ENCODE measurements at places on chromosomes 7 and 10.

- DNase-seq: no peak
These were observed 43.2 kb downstream of the CCNY start for GRCh38 chr10:35379226-35380137.

DNA sequence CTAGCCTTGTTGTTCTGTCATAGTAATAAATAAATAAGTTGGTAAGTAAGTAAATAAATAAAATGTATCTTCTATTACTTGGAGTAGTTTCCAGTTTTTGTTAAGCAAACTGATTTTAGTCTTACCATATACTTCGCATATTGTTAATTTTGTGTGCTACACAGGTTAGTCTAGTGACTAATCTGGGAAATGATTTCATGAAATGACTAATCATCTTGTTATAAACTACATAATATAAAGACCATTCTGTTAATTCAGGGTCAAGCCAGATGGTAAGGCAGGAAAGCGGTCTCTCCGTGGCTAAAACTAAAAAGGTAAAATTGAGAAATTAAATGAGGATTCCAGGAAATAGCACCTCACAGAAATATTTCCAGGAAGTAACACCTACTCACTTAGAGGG lies 58.5 kb upstream of the FOXP2 start:
- no peak for DNase-seq

GRCh38 chr7:73851410-73852338 lies 9.3 kb upstream of the TMEM270 start:
- no peak for DNase-seq

DNA sequence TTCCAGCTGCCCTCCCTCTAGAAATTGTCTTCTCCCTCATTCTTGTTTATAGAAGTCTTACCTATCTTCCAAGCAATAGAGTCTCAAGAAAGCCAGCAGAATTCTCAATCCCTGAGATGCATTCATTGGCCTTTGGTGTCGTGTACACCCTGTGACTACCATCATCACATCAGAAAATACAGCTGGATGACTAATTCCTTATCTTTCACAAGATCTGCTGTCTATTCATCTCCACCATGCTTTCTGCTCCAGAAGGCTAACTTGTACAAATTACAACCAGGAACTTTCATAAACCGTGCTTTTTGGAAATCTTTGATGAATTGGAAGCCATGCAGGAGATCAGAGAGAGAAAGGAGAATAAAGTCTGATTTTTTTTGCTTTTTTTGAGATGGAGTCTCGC lies 1062.9 kb upstream of the GHITM start:
- no peak for DNase-seq

GRCh38 chr7:55477781-55478374 lies 94.4 kb downstream of the VOPP1 start:
- DNase-seq: no peak

DNA sequence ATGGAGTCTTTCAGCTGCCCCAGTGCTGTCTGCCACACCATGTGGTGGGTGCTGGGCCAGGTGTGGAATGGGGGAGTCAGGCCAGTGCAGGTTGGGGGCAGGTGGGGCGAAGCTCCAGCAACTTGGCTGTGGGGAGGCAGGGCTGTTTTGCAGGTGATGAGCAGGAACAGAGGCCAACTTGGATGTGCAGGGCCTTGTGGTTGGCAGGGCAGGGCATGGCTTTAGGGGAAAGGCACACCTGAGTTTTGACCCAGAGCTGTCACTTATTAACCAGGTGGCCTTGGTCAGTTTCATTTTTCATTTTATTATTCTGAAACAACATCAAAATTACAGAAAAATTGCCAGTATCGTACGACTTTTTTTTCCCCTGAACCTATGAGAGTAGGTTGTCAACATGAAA lies 1.1 kb upstream of the SFTPA2 start:
- no peak for DNase-seq

DNA sequence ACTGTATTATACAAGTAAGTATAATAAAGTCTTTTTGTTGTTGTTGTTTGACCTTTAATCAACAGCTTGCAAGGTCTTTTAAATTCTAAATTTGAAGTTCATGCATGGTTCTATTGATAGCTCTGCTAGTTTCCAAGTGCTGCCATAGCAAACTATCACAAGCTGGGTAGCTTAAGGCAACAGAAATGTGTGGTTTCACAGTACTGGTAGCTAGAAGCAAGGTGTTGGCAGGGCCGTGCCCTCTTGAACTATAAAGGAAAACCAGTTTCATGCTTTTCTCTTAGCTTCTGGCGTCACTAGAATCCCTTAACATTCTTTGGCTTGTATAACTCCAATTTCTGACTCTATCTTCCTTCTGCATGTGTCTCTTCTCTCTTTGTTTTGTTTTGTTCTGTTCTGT lies 1021.9 kb upstream of the AUTS2 start:
- DNase-seq: no peak

DNA sequence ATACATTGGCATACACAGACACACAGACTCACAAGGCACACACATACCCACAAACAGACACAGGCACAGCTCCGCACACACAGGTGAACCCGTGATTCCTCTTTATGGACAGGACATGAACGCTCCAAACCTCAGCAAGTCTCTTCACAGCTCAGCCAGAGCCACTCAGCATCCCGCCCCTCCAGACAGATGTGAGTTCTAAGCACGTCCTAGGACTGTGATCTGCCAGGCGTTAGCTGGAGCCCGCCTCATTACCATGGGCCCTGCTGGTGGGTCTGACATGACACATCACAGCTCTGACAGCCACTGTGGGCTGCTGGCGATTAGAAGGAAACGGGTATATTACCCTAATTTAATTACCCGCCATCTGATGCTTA lies 176.7 kb upstream of the PPP2R2D start:
- peak; percentile 13 for DNase-seq

- no peak for DNase-seq
These were observed 47.7 kb downstream of the CLEC2L start for GRCh38 chr7:139571190-139571589.

GRCh38 chr7:152947686-152948085 lies 188.1 kb downstream of the ACTR3B start:
- DNase-seq: no peak

- no peak for DNase-seq
These were observed 33.8 kb upstream of the FZD8 start for GRCh38 chr10:35675846-35676245.

DNA sequence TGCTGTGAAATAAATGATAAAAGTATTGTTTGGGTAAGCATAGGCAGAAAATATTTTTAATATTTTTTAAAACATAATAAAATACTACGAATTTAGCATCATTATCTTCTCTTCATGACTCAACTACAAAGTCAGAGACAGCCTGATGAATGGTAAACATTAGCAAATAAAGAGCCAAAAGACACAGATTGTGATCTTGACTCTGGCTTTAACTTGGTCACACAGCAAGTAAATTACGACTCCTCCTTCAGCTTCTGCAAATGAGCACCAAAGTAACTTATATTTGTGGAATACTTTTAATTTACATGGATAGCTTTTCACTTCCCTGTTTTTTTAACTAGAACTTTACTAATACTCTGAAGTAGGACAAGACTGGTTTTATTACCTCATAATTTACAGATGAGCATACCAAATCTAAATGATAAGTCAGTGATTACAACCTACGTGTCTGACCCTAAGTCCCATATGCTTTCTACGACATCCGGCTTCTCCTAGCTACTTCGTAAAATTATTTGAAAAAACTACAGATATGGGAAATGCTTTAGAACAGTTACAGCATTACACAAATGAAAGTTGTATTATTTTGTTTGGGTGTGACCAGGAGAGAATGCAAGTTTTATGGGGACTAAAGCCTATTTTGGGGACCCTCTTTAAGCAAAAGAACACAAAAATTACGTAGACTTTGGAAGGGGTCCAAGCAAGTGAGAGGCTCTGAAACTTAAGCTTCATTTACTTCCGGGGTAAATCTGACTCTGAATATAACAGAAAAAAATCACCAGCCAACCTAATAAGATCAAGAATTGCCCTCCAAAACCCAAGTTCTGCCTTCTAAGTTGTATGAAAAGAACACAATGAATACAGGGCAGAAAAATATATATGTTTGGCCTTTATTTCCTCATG lies 133.8 kb downstream of the CPEB3 start:
- no peak for DNase-seq

DNA sequence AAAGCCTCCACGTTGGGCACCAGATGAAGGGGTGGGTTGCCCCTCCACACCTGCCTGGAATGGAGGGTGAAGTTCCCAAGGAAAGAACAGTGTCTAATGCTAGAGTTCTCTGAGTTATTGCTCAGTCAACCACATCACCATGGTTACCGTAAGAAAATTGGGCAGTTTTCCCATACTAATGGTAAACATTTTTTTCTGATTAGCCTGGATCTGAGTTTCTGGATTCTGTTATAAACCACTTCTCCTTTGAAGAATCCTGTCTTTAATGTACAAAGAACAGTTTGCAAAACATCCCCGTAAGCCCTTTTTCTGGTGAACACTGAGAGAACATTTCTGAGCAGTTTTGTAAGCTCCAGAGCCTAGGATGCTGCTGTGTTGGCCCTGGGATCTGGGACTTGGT lies 45.5 kb downstream of the ABCC2 start:
- DNase-seq: no peak

GRCh38 chr7:114180556-114181266 lies 233.9 kb upstream of the FOXP2 start:
- no peak for DNase-seq

- DNase-seq: peak; percentile 19
These were observed 32.6 kb downstream of the CDH23 start for GRCh38 chr10:71429304-71429703.

GRCh38 chr10:49668684-49669083 lies 10.8 kb upstream of the C10orf53 start:
- DNase-seq: no peak

- DNase-seq: peak; percentile 84
These were observed 531 bp downstream of the IKZF1 start for GRCh38 chr7:50304911-50305582.

DNA sequence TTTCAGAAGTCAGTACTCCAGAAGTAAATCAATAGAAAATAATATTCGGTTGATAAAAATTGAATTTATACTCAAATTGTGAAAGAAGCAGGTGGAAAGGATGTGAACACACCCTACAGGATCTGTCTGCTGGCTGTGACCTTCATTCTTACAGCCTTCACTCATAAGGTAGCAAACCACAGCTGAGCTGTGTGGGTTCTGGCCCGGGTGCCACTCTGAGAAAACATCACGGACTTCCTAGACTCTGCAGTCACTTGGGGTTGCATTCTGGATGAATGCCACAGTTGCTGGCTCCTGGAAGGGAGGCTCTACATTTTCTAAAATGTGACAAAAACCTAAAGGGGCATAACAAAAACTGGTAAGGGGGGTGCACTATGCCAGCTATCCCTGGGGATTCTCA lies 36.0 kb upstream of the ABLIM1 start:
- DNase-seq: no peak

DNA sequence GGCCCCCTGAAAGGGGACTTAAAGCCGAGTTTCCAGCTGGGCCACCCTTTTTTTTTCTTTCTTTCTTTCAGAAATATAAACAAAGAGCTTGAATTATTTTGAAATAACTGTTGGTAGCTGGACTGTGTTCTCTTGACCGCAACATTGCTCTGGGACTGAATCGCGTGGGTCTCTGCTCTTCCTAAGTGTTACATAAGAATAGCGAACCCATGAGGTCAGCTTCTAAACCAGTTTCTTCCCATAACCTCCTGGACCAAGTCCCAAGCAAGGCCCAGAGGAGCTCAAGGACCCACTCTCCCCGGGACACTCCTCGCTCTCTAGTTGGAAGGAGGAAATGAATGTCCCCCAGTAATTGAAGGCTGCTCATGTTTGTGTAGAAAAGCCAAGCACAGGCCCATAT lies 91.1 kb downstream of the CXCL12 start:
- DNase-seq: no peak

DNA sequence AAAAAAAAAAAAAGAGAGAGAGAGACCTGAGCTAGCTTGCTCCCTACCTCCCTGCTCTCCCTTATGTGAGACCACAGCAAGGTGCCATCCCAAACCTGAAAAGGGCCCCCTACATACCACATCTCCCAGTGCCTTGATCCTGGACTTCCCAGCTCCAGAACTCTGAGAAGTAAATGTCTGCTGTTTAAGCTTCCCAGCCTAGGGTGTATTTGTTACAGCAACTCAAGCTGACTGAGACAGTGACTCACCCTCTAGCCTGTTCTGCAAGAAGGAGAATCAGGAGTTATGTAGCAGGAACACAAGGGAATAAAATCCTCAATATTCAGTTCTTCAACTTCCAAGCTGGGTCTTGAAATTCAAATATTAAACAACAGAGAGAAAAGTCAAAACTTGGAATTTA lies 52.1 kb upstream of the TMEM72 start:
- no peak for DNase-seq

DNA sequence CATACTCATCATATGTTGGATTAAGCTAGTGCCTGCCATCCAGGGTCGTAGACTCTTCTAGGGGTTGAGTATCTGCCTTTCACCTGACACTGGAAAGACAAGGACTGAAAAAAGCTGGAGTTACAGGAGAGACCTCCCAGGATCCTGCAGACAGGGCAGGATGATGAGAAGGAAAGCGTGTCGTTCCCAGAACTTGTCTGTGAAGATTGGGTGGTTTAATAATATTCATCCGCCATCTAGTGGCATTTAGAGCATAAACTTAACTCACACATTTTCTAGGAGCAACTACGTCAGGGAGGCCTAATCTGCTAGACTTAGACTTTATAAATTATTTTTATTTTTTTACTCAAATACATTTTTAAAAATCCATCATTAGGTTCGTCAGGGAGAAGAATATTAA lies 59.6 kb downstream of the ADRB1 start:
- DNase-seq: peak; percentile 64

- no peak for DNase-seq
These were observed 340.0 kb upstream of the MEOX2 start for GRCh38 chr7:16026253-16027020.

- no peak for DNase-seq
These were observed 255.8 kb downstream of the TWIST1 start for GRCh38 chr7:18861514-18862118.

DNA sequence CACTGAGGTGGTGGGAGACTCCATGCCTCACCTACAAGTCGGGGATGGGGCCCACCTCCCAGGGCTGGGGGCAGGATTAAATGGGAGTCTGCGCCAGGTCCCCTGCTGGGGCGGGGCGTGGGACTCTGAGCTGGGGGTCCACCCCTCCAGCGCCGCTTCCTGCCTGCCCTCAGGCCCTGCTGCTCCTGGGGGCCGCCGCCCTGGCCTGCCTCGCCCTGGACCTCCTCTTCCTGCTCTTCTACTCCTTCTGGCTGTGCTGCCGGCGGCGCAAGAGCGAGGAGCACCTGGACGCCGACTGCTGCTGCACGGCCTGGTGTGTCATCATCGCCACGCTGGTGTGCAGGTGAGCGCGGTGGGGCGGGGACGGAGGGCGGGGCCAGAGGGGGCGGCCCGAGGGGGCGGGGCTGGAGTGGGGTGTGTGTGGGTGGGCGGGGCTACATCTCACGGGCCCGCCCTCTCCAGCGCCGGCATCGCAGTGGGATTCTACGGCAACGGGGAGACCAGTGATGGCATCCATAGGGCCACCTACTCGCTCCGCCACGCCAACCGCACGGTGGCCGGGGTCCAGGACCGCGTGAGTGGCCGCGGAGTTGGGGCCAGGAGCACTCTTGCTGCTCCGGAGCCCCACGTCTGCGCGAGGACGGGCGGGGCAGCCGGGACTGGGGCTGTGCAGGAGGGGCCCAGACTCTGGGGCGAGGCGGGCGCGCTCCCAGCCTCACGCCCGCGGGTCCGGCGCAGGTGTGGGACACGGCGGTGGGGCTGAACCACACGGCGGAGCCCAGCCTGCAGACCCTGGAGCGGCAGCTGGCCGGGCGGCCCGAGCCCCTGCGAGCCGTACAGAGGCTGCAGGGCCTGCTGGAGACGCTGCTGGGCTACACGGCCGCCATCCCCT lies 15.1 kb downstream of the TTYH3 start:
- no peak for DNase-seq

GRCh38 chr7:157177983-157178381 lies 39.3 kb downstream of the UBE3C start:
- DNase-seq: no peak

GRCh38 chr10:76245951-76246495 lies 814.6 kb downstream of the LRMDA start:
- DNase-seq: no peak
